Stimulated activated CD4-positive, alpha-beta T cell treated with anti-CD3 and anti-CD28 coated beads, Interleukin-15, amount 100 ng/mL, for 24 hours (primary cell): ENCODE measurements at places on chromosomes 5 and 9.
A peak's percentile ranks its signal among the peaks of the same experiment; 100 is the strongest.

GRCh38 chr5:160833806-160834205, 18.2 kb downstream of the ATP10B start:
- DNase-seq: no peak

DNA sequence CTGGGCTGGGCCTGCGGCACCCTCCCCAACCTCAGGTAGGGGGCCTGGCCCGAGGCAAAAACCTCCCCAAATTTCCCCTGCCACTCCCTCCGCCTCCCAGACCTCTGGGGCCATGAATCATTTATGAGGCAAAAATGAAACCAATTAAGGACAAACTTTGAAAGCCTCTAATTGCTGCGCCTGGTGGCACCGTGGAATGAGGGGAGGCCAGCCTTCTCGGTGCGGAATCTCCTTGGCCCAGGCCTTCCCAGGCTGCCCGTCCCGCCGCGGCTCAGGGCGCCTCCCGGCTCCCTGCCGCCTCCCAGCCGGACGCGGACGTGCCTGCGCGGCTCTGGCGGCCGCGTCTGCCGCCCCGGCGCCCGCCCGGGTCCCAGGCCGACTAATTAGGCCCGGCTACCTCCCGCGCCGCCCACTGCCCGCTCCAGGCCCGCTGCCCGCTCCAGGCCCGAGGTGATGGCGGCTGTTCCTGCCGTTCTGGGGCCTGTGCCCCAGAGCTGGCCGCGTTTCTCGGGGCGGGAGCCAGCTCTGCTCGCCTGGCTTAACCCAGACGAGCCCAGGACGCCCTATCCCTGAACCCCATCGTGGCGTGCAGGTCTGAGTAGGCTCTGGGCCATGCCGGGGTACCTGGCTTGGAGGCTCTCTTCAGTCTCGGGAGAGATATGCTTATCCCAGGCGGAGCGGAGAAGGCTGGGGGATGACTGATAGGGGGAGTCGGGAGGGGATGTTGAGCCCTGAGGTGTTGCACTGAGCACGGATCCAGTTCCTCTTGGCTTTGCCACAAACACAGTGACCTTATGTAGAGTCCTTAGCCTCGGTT, 20.1 kb downstream of the CXXC5 start:
- DNase-seq: peak; percentile 52

DNA sequence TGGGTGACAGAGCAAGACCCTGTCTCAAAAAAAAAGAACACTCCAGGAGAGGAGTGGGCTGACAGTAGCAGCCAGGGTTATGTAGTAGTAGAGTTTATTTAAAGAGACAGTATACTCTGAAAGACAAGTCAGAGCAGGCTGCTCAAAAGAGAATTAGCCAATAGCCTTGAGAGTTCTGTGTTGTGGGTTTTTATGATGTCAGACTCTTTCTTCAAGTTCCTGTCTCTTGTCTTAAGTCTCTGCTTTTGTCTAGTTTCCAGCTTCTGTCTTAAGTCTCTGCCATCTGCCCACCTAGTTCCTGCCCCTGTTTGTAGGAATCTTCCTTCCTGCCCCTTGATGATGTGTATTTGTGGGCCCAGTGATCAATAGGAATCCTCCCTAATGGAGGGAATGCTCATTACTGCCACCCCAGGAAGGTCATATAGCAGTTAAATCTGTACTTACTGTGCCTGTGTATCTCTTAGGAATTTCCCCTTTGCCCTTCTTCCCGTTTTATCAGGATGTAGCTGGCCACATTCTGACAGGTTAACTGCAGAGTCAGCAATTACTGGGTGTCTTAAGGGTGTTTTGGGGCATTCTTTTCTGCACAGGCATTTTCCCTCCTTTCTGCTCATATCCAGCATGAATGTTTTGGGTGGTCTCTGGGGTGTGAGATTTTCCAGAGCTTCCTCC, 580.5 kb upstream of the SGCD start:
- DNase-seq: no peak

- no peak for DNase-seq
These were observed 415.8 kb downstream of the SPATA31D1 start for GRCh38 chr9:82404196-82404870.

- DNase-seq: no peak
These were observed 9.6 kb downstream of the ITGA2 start for GRCh38 chr5:52998552-52999313.

DNA sequence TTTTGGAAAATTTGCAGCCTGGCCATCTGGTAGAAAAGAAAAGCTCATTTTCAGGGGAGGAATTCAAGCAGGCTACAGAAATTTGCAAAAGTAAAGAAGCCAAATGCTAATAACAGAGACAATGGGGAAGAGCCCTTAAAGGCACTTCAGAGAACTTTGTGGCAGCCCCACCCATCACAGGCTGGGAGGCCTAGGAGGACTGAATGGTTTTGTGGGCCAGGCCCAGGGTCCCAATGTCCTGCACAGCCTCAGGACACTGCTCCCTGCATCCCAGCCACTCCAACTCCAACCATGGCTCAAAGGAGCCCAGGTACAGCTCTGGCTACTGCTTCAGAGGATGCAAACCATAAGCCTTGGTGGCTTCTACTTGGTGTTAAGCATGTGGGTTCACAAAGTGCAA, 44.3 kb downstream of the PTPDC1 start:
- no peak for DNase-seq

DNA sequence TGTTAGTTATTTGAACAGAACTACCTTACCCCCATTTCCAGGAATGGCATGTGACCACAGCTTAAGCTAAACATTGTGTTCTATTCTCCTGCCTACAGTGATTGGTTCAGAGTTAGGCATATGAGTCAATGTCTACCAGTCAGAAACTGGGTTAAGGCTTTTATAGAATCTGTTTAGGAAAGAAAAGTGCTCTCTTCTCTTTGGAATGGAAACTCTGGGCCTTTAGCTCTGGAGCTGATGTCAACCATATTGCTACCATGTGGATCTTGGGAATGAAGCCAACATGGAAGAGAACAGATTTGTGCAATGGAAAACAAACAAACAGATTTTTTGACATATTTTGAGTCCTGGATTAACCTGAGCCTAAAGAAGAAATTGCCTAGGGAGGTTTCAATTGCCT, 488.9 kb upstream of the TNC start:
- DNase-seq: no peak

DNA sequence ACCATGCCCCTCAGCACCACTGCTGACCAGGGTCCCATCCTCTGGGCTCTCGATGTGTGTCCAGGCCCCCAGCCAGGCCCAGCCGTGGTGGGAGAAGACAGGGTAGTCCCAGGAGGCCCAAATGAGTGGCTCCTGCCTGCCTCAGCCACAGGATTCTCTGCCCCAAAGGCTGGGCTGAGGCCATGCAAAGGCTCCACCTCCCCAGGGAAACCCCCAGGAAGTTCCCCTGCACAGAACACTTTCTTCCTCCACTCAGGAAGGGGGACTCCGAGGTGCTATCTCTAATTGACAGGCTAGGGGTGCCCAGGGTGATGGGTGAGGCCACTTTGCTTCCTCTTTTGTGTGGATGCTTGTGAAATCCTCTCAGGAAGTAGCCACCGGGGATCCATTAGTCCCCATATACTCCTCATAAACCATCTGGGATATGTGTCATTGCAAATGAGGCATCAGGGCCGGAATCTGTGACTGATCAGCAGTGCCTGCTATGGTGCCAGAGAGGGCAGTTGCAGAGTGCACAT, 23.1 kb upstream of the TDRD7 start:
- DNase-seq: peak; percentile 63

GRCh38 chr9:93307468-93308157, 123.7 kb downstream of the WNK2 start:
- no peak for DNase-seq

- no peak for DNase-seq
These were observed 8.7 kb downstream of the HNRNPH1 start for GRCh38 chr5:179614745-179615144.

GRCh38 chr5:35777358-35778087, 79.2 kb upstream of the IL7R start:
- DNase-seq: peak; percentile 87

- DNase-seq: no peak
These were observed 151.0 kb downstream of the CACNA1B start for GRCh38 chr9:138028596-138028995.

GRCh38 chr5:173202266-173202875, 32.6 kb downstream of the NKX2-5 start:
- no peak for DNase-seq
